MCF 10A (cell line): ENCODE measurements at places on chromosomes 3 and 15. TPM values are rescaled to one million over a fixed set of nuclear protein-coding genes. Genes with fewer than 3 reads are reported as not detected.

SPATA12 gene
- 0.12 TPM in 1 of 2 replicates, not detected in the other for total RNA-seq

EOGT gene
- total RNA-seq = 40.9 and 41.7 TPM in 2 replicates

NMNAT3 gene
- total RNA-seq = 1.0 and 1.9 TPM in 2 replicates

ECE2 gene
- not detected in 2 replicates for total RNA-seq

RLBP1 gene
- not detected in 2 replicates for total RNA-seq

FOXL2 gene
- 0.17 and 0.30 TPM in 2 replicates for total RNA-seq

CHRNA3 gene
- total RNA-seq = not detected in 2 replicates

ALDH1L1 gene
- 1.5 and 1.9 TPM in 2 replicates for total RNA-seq

RETNLB gene
- not detected in 2 replicates for total RNA-seq

CCRL2 gene
- total RNA-seq = not detected in 2 replicates

IL1RAP gene
- 46.5 and 62.0 TPM in 2 replicates for total RNA-seq

SLC22A13 gene
- 1.7 and 1.9 TPM in 2 replicates for total RNA-seq

IL16 gene
- 0.72 and 0.81 TPM in 2 replicates for total RNA-seq

THAP10 gene
- 4.0 and 5.7 TPM in 2 replicates for total RNA-seq

ARL8B gene
- 53.6 and 74.3 TPM in 2 replicates for total RNA-seq

CHDH gene
- total RNA-seq = 0.49 and 0.56 TPM in 2 replicates

ADPGK gene
- 41.6 and 53.7 TPM in 2 replicates for total RNA-seq

GJD2 gene
- total RNA-seq = not detected in 2 replicates

ANKRD63 gene
- total RNA-seq = not detected in 2 replicates

MUC13 gene
- not detected in 2 replicates for total RNA-seq

SLC9C1 gene
- not detected in 2 replicates for total RNA-seq

ISLR2 gene
- total RNA-seq = not detected in 2 replicates

DCP1A gene
- total RNA-seq = 22.1 and 23.6 TPM in 2 replicates

KIF7 gene
- total RNA-seq = 2.7 and 3.1 TPM in 2 replicates

PLA2G4E gene
- 0.07 and 0.12 TPM in 2 replicates for total RNA-seq

RTP3 gene
- not detected in 2 replicates for total RNA-seq

SLC24A5 gene
- not detected in 2 replicates for total RNA-seq

CCR9 gene
- not detected in 2 replicates for total RNA-seq

COL7A1 gene
- 44.2 and 60.5 TPM in 2 replicates for total RNA-seq

TICRR gene
- total RNA-seq = 6.6 and 8.5 TPM in 2 replicates

IFT122 gene
- total RNA-seq = 18.7 and 21.0 TPM in 2 replicates

IL17RE gene
- total RNA-seq = 5.0 and 5.5 TPM in 2 replicates

TMEM207 gene
- not detected in 2 replicates for total RNA-seq

HRH1 gene
- 11.0 and 14.8 TPM in 2 replicates for total RNA-seq

GOLGA6D gene
- total RNA-seq = not detected in 2 replicates

ALDH1A2 gene
- 1.2 and 1.3 TPM in 2 replicates for total RNA-seq

IP6K1 gene
- 43.4 and 44.8 TPM in 2 replicates for total RNA-seq

TF gene
- total RNA-seq = 0.12 and 0.19 TPM in 2 replicates

SNUPN gene
- total RNA-seq = 23.9 and 28.9 TPM in 2 replicates

DUOX1 gene
- 15.1 and 16.9 TPM in 2 replicates for total RNA-seq

ARID3B gene
- 4.7 and 6.2 TPM in 2 replicates for total RNA-seq

GCSAM gene
- total RNA-seq = 0.29 and 0.63 TPM in 2 replicates

MYZAP gene
- total RNA-seq = 0.96 and 1.3 TPM in 2 replicates

A4GNT gene
- not detected in 2 replicates for total RNA-seq

SCG3 gene
- not detected in 2 replicates for total RNA-seq

INKA1 gene
- total RNA-seq = 4.8 and 7.4 TPM in 2 replicates

TMEM108 gene
- not detected in 2 replicates for total RNA-seq

IQCF5 gene
- not detected in 2 replicates for total RNA-seq

KBTBD13 gene
- not detected in 2 replicates for total RNA-seq

SAXO2 gene
- 3.9 and 4.2 TPM in 2 replicates for total RNA-seq
